ENCODE measurements at places on chromosomes 2 and 18. TPM values are rescaled to one million over a fixed set of nuclear protein-coding genes. Genes with fewer than 3 reads are reported as not detected.

The LAMA3 gene
- not detected for total RNA-seq

GRCh38 chr2:61969376-61969775 is 63.9 kb downstream of the COMMD1 start:
- DNase-seq = no peak

The GPBAR1 gene
- 1.2 TPM for total RNA-seq

DNA sequence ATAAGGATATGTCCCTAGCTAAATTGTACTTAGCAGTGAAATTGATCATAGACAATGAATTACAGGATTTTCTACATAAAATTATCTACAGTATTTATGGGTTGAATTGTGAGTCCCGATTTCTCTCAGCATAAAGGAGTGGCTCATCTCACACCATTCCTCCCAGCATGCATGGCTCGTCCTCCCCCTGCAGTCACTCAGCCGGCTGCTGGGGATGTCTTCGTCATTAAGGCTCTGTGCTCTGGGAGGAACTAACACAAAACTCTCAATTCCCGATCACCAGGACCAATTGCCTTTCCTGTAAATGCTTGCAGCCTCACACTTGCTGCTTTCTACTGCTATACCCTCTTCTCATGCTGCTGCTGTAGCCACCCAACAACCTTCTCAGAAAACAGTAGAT is 75.9 kb downstream of the TXNL1 start:
- DNase-seq = no peak

DNA sequence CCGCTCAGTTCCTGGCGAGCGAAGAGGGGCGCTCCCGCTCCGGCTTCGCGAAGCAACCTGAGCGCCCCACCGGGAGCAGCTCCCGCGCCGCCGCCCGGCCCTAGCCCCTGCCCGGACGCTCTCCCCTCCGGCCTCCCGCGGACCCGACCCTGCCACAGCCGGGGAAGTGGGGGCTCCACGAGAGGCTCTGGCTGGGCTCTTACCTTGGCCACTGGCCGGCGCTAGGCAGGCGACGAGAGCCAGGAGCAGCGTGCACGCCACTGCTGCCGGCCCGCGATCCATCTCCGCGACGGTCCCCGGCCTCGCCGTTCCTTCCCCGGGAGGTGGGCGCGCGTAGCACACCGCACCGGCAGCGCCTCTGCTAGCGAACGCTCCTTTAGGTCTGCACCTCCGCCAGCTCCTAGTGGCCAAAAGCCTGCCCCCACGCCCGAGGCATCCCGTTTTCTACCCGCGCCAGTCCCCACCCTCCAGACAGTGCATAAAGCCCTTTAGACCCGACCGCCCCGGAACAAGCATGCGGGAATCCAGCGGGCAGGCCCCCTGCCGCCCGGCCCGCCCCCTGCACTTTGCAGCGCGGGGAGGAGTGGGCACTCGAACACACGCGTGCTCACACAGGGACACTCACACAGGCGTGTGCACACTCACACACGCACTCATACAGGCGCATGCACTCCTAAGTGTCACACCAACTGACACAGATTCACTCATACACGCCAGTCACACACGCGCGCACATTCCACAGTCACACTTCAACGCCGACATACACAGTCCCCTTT is at the start of gene LRP2:
LRP2 (minus strand) TSS at position 417 of the 776 bp plus-strand sequence; CDS start at position 282, 135 bp downstream.
- peak; percentile 4 for DNase-seq

The ERMN gene
- 12.8 TPM for total RNA-seq

GRCh38 chr18:8140841-8141501 is 468.3 kb upstream of the RAB12 start:
- no peak for DNase-seq

- DNase-seq = no peak
Measured at GRCh38 chr18:68263481-68263880, 451.4 kb downstream of the TMX3 start.

DNA sequence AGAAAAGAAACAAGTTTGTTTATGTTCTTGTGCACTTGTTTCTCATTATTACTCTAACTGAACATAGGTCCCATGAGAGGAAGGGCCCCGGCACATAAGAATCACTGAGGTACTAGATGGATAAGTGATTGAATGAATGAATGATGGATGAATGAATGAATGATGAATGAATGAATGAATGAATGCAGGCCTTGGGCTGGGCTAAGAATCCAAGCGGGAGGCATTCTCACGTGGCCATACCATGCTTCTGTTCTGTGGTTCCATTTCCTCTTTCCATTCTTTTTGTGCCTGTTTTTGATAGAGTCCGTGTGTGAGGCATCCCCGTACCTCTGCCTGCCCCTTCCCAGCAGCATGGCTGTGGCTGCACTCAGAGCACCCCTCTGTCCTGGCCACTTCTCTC is 94.8 kb downstream of the SH3BP4 start:
- no peak for DNase-seq

DNA sequence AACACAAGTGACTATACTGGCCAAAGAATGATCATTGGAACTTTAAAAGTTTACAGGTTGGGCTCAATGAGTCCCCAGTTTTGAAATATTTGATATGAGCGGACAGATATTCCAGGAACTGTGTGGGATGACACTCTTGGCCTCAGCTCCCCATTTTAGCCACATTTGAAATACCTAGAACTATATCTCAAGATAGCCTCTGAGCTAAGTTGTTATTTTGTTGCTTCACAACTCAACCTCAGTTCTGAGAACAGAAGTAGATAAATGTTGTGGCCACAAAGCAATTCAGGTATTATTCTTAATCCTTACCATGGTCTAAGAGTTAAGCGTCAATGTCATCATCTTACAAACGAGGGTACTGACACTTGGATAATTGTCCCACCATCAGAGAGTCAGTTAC is 172.2 kb upstream of the SETBP1 start:
- DNase-seq = no peak

The RUFY4 gene
- 1.0 TPM for total RNA-seq

GRCh38 chr18:51194604-51195003 is 2.9 kb downstream of the MEX3C start:
- DNase-seq = no peak

DNA sequence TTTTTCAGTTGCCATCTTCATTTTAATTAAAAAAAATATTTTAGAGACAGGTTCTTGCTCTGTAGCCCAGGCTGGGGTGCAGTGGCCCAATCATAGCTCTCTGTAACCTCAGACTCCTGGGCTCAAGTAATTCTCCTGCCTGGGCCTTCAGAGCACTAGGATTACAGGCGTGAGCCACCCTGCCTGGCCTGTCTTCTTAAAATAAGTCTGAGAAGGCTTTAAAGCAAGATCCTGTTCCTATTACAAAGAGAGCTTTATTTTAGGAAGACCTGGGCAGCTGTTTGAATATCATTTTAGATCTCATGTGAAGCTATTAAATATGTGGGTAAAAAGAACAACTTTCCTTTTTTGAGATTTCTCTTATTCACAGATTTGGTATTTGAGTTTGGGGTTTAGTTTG is 1.5 kb downstream of the FAM228A start:
- DNase-seq = no peak

GRCh38 chr2:219681694-219682300 is 54.4 kb downstream of the SLC4A3 start:
- no peak for DNase-seq

DNA sequence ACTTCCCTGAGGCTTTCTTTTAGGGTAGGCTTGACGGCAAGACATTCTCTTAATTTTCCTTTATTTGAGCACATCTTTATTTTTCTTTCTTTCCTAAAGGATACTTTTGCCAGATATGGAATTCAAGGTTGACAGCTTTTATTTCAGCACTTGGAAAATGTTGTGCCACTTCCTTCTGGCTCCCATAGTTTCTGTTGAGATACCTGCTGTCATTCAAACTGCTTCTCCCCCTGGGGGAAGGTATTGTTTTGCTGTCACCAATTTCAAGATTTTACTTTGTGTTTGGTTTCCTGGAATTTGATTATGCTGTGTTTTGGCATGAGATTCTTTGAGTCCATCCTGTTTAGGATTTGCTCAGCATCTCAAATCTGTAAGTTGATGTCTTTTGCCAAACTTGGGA is 39.1 kb upstream of the TWIST2 start:
- DNase-seq = no peak

The BMP10 gene
- not detected for total RNA-seq

- DNase-seq = no peak
Measured at GRCh38 chr18:50559752-50560680, at the start of gene MAPK4. Gene MAPK4 (plus strand): TSS chr18:50560087. CDS start chr18:50663959, 103,872 bp downstream.

- DNase-seq = no peak
Measured at GRCh38 chr2:134137182-134137611, 116.7 kb upstream of the MGAT5 start.

- no peak for DNase-seq
Measured at GRCh38 chr2:237074211-237074993, 11.3 kb upstream of the COPS8 start.

DNA sequence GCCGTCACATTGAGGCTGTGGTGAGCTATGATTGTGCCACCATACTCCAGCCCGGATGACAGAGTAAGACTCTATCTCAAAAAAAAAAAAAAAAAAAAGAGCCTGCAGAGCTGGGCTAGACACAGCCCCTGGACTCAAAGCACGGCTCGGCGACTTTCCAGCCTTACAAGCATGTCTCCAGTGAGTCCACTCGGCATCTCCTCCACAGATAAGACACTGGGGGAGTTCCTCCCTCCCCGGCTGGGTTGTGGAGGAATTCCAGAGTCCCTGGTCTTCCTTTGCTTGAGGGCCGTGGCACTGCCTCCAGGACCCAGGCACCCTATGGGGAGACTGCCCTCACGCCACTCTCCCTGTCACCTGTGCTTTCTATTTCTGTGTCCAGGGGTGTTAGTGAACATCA is 30.9 kb upstream of the RPL31 start:
- no peak for DNase-seq

- DNase-seq = no peak
Measured at GRCh38 chr2:120985997-120986651, 250.5 kb downstream of the GLI2 start.

DNA sequence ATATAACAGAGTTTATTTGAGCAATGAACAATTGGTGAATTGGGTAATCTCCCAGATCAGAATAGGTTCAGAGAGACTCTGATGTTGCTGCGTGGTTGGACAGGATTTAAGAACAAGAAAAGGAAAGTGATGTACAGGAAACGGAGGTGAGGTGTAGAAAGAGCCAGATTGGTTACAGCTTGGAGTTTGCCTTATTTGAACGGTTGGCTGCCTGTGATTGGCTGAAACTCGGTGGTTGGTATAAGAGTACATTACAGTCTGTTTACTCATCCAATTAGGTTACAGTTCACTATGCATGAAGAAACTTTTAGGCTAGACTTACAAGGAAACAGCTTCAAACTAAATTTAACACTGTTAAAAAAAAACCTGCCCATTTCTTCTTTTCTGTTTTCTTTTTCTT is 68.0 kb upstream of the CABLES1 start:
- no peak for DNase-seq

DNA sequence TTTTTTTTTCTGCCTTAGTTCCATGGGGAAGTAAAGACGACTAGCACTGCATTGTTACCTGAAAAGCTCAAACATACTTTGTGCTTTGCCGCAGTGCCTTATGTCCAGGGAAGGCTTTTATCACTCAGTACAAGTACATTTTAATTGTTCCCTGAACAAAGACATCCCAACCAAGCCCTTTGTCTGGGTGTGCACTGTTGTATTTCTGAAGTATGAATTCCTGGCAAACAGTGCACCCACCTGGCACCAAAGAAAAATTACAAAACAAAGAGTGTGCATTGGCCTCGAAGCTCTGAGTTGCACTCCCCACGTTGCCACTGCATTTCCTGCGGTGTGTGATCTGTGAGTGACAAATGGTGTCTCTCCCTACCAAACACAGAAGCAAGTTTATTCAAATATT is 858.5 kb upstream of the PIK3C3 start:
- DNase-seq = no peak

- DNase-seq = no peak
Measured at GRCh38 chr2:238863749-238864206, 15.9 kb downstream of the TWIST2 start.

DNA sequence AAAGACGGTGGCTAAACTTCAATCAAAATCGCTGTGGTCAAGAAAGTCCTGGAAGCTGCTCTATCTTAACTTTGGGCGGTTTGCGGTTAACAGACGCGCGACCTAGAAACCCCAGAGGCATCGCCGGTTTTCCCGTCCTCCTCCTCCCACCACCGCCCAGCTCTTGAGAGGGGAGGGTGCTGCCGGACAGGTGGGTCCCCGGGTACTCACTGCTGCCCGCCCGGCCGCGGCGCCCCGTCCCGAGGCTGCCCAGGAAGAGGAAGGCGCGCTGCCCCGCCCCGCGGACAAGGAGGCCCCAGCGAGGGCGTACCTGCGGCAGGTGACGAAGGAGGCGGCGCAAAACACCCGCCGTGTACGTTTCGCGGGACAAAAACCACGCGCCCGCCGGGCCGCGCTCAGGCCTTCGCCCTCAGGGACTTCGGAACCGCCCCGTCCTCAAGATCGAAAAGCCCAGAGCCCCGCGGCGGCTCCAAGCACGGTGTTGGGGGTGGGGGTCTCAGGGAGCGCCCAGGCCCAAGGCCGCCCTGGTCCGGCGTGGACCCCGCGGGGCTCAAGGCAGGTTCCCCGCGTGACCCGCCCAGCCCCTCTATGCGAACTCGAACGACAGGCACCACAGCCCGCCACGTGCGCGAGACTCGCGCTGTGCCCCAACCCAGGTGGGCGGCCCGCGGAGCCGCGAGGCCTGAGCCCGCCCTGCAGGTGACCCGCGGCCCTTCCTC is at the start of gene SH3YL1:
SH3YL1 (minus strand) TSS at position 259 of the 719 bp plus-strand sequence; CDS start at position 211, 48 bp downstream.
- peak; percentile 68 for DNase-seq

The GPR35 gene
- total RNA-seq = 6.2 TPM

GRCh38 chr2:160646684-160647444 is 153.3 kb upstream of the RBMS1 start:
- DNase-seq = no peak

- no peak for DNase-seq
Measured at GRCh38 chr18:61047794-61048193, 285.4 kb upstream of the CDH20 start.

The SLC38A11 gene
- not detected for total RNA-seq

DNA sequence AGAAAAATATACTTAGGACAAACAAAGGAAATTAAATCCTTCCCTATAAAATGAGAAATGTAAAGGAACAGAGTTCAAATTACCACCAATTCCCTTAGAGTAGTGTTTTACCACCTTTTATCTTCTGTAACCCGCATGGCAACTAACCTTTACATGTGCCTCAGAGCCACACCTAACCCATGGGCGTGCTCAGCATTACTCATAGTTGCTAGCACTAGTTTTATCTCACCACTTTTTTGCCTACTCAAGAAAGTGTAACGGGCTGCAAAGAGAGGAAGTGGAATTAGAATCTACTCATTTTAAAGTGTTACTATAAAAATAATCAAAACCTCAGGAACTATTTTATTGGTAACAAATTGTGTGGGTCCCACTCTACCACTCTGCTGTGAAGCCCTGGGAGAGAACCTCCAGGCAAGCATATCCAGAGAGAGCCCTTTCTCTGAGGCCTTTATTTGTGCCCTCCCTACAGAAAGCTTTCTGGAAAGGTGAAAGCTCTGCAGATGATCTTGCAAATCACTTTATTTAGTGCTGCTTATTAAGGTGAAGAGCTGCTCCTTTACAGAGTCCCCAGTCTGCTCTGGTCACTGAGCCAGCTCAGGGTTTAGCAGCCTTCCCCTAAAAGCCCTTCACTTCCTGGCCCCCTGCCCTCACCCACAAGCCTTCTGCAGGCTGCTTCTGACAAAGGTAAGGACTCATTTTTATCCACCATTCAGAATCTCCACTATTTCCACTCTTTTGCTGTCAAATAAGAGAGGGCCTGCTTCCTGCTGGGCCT is 98.8 kb downstream of the TRABD2A start:
- peak; percentile 64 for DNase-seq

GRCh38 chr2:241356871-241357260 is 781 bp downstream of the FARP2 start:
- DNase-seq = no peak

- no peak for DNase-seq
Measured at GRCh38 chr2:49753344-49753985, 599.1 kb upstream of the FSHR start.

The SLC30A3 gene
- total RNA-seq = not detected

All from T-cell (primary cell).